Retina (tissue), 1 donor: ENCODE measurements at places on chromosomes 16 and 17.
A peak's percentile ranks its signal among the peaks of the same experiment; 100 is the strongest.

DNA sequence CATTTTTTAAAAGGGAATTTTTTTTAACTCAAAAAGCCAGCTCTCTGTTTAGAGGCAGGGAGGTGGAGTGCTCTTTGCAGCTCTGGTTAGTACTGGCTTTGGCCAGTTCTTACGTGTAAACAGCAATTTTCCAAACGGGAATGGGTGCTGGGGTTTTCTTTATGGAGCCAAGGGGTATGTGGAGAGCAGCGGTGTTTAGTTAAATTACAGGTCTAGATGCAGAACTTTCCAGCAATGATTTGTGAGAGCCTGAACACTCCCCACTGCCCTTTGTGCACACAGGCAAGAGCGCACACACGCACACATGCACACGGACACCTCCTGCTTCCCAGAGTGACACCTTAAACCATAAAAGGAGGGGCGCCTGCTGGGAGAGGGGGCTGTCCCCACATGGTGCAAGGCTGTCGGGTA is 140.2 kb downstream of the MSI2 start:
- DNase-seq: no peak

DNA sequence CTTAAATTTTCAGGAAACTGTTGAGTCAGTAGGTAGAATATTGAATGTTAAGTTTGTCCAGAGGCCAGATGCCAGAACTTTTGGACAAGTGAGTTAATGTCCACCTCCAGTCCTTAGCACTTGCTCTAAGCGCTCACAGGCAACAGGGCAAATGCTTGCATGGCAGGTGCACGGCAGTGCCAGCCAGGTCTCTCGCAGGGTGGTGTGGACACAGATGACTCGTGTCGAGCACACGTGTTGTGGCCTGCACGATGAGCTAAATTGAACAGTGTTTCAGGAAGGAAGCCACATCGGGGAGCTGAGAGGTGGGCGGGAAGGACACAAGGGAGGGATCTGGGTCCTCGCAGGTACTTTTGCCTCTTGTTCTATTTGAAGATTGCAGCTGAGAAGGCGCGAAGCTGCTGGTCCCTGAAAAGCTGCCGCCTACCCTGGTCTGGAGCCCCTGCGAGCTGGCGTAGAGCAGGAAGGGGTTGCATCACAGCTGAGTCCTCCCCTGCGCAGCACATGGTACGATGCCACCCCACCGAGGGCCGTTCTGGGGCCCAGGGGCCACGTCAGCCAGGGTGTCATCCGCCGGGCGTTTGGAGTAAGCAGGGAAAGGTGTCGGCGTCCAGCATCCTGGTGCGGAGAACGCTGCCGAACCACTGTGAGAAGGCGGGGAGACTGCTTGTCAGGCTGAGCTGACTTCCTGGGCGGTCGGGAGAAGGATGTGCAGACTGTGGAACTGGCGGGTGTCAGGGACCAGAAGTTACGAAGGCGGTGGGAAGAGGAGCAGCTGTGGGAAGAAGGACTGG is 6.3 kb downstream of the RAB40C start:
- no peak for DNase-seq

DNA sequence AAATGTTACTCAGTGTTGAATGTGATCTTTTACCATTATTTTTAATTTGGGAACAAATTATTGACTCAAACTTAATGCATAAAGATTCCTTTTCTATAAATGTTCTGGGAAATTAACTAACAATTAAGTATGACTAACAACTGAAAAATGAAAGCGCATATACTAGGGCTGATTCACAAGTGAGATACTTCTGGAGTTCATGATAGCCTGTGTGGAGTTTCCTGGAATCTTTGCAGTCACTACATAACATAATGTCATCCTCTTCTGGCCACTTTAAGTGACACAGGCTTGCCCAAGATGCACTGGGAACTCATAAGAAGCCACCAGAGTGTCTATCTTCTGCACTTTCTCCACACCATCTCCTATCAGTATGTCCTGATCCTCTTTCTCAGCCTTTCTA is 450.3 kb upstream of the CDH11 start:
- no peak for DNase-seq

DNA sequence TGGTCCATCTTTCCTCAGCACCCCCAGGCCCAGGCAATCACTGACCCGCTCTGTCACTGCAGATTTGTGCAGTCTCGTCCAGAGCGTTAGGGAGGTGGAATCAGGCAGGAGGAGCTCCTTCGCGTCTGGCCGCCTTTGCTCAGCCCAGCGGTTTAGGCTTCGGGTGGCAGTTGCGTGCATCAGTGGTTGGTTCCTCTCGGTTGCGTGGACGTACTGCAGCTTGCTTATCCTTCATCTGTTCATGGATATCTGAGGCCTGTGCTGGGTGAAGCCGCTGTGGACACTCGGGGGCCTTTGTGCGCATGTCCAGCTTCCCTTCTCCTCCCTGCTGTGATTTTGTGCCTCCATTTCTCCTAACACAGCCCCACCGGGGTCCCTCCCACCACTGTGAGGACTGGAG is 4.7 kb upstream of the P2RX1 start:
- peak; percentile 77 for DNase-seq

DNA sequence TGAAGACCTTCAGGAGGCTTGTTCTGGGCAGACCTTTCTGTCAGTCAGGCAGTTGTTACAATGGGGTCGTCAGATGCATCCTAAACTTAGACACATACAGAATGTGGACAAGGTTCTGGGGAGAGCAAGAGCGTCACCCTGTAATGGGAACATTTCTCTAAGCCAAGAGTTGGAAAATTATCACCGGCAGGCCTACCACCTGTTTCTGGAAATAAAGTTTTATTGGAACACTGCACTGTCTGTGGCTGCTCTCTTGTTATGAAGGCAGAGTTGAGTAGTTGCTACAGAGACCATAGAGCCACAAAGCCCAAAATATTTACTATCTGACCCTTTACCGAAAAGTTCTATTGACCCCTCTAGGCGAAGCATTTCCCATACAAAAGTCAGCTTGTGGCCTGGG is 106.2 kb downstream of the CPPED1 start:
- no peak for DNase-seq

GRCh38 chr16:85502357-85502756 is 110.8 kb upstream of the GSE1 start:
- DNase-seq: no peak

DNA sequence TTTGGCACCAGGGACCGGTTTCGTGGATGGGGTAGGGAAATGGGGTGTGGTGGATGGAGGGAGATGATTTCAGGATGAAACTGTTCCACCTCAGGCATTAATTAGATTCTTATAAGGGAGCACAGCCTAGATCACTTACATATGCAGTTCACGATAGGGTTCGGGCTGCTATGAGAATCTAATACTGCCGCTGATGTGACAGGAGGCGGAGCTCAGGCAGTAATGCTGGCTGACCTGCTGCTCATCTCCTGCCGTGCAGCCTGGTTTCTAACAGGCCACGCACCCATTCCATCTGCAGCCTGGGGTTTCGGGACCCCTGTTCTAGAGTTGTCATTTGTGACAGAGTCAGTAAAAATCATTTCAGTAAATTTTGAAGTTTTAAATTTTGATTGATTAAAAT is 99.7 kb downstream of the CHD9 start:
- DNase-seq: peak; percentile 19

GRCh38 chr16:86584726-86585721 is 6.7 kb downstream of the FOXL1 start:
- no peak for DNase-seq

- DNase-seq: no peak
Observed at GRCh38 chr17:15650741-15651582, 31.5 kb upstream of the FBXW10B start.

GRCh38 chr17:79306424-79307318 is 232.0 kb downstream of the ENGASE start:
- DNase-seq: no peak

DNA sequence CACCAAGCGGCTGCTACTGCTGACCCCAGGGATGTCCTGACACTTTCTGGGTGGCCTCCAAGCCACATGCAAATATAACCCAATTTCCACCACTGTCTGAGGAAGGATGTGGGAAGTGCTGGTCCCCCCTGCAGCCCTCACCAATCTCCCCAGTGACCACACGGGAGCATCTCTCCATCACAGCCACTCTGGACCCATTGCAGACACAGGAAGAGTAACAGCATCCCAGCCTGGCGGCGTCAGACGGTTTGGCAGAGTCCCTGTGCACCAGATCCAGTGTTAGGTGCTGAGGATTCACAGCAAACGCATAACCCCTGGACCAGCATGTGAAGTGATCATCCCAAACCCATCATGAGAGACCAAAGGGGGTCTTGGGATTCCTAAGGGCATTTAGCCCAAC is 163.7 kb upstream of the TNRC6C start:
- DNase-seq: no peak

- no peak for DNase-seq
Observed at GRCh38 chr17:15457723-15458094, 9.7 kb downstream of the CDRT4 start.

DNA sequence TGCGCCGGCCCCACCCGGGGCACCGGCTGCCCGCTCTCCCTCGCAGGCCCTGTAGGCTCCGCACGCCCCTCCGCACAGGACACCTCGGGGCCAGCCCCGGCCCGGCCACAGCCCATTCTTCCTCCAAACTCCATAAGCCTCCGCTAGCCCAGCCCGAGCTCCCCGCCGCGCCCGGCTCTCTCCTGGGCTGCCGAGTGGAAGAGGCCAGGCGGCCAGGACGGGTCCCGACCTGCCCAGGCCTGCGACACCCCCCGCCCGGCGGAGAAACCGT is 397 bp downstream of the NCOR1 start:
- no peak for DNase-seq

DNA sequence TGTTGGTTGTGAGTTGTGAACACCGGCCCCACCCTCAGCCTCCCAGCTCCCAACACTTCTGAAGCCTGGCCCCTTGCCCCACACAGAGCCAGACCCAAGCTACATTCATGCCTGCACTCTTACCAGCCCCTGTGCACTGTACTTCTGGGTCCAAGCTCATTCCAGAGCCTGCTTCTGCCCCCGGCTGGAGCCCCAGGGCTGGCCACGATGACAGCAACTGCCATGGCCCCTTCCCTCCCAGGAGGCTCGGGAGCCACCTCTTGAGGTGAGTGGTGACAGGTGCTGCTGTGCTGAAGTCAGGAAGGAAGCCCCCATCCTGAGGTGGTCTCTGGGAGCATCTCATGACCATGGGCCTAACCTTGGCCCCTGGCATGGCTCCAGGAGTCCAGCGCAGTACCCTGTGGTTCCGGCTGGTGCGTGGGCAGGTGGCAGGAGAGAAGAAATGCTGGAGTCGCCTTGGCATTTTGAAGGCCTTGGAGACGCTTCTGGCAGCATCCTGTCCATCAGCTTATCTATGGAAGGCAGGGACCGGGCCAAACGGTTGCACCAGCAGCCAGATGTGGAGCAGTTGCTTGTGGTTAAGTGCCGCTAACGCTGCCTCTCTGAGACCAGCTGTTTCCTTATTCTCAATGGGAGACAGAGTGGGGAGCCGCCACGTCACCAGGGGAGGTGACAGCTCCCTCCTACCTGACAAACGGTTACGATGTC is 3.9 kb upstream of the CDT1 start:
- no peak for DNase-seq

DNA sequence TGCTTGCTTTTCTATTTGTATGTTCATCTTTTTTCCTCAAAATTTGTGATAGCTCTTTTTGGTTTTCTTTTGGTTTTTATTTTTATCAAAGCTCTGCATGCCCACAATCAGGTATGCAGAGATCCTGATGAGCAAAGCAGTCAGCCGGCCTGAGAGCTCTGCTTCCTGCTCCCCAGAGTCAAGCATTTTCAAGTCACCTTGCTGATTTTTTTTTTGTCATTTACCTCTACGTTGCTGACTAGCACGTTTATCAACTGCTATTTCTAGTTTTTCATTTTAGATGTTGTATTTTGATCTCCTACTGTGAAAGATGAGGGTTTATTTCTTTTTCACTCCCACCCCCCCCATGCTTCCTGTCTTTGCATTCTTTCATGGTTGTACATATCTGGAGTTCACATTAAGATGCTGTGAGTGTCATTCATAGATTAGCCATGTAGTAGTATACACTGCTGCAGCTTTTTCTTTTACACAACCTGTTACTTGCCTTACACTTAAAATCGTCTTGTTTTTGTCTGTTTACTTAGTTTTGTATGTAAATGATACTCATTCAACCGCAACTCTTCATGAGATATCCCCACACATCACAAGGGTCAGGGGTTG is 196.2 kb downstream of the LGALS9B start:
- no peak for DNase-seq
